Uterus (tissue), 4 donors: ENCODE measurements at places on chromosomes 2 and 18.
A peak's percentile ranks its signal among the peaks of the same experiment; 100 is the strongest.

DNA sequence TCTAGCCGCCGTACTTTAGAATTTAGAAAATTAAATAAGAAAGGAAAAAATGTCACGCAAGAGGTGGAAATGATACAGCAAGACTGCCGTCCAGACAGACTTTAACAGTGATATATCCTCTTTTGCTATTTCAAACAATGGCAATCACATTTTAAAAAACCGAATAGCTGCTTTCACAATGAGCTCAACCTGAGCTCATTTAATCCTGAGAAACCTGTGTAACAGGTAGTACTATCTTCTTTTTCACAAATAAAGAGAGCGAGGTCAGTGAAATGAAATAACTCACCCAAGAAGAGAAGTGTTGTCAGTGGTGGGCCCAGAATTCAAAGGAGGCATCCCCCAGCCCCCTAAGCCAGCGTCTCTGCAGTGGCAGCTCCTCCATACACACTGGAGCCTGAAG, 60.7 kb upstream of the DAPL1 start:
- H3K27ac ChIP-seq, result no peak overlapping the region
- H3K4me3 ChIP-seq, result no peak overlapping the region
- no peaks in the 10 kb centered on the region for H3K36me3 ChIP-seq
- H3K4me1 ChIP-seq, result no peaks in the 10 kb centered on the region

DNA sequence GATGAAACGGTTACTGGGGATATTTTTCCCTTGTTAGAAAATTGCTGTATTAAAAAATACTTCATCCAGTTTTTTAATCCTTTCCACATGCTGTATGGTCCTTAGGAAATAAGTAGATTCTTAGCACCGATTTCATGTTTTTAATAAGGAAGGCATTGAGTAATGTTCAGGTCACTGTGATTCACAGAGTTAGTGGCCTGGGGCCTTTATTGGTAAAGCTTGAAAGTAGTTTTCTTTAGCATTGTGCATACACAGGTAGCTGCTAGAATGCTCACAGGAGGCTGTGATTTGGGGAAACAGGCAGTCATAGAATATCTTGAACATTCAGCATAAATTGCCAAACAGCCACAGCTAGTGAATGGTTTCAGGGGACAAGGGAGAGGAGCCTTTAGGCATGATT, 79.8 kb downstream of the XRCC5 start:
- no peak overlapping the region for H3K4me3 ChIP-seq
- no peaks in the 10 kb centered on the region for H3K27me3 ChIP-seq
- H3K36me3 ChIP-seq, result no peaks in the 10 kb centered on the region
- DNase-seq, result no peak
- no peak overlapping the region for H3K27ac ChIP-seq
- no peaks in the 10 kb centered on the region for H3K4me1 ChIP-seq

- no peak for DNase-seq
- no peaks in the 10 kb centered on the region for H3K36me3 ChIP-seq
- no peak overlapping the region for H3K27ac ChIP-seq
- no peaks in the 10 kb centered on the region for H3K4me1 ChIP-seq
Observed at GRCh38 chr18:70331456-70332097, 42.7 kb downstream of the SOCS6 start.

DNA sequence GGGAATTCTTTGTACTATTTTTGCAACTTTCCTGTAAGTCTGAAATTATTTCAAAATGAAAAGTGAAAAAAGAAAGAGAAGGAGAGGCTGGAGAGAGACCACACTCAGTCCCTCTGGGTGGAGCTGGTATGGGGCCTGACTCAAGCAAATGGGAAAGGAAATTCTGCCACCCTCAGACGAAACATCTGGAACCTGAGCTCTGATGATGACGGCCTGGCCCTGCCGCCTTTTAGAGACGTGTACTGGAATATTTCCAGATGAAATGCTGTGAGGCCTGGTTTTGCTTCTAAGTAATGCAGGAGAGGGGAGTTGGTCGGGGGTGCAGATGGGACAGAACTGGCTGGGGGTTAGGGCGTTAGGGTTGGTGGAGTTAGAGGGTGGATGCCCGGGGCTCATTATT, 57.4 kb upstream of the GLI2 start:
- H3K4me3 ChIP-seq, result no peak overlapping the region
- no peak overlapping the region for H3K27ac ChIP-seq
- H3K36me3 ChIP-seq, result no peaks in the 10 kb centered on the region
- no peaks in the 10 kb centered on the region for H3K4me1 ChIP-seq
- no peak for DNase-seq

DNA sequence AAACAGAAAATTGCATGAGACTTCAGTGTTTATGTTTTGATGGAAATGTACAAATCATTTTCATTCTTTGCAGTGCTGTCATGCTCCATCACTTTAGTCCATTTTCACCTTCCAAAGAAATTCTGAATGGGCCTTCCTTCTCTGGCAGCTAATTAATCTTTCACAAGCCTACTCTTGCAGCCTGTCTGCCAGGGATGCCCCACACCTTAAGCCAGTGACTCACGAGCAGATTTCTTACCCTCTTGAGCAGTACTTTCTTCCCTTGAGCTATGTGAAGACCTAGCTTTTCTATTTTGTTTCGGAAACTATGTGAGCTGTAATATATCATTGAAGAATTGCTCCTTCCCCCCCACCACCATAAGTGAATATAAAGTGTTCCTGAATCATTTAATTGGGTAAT, 404.3 kb upstream of the VWC2L start:
- no peak for DNase-seq
- no peaks in the 10 kb centered on the region for H3K4me1 ChIP-seq
- no peaks in the 10 kb centered on the region for H3K27me3 ChIP-seq

DNA sequence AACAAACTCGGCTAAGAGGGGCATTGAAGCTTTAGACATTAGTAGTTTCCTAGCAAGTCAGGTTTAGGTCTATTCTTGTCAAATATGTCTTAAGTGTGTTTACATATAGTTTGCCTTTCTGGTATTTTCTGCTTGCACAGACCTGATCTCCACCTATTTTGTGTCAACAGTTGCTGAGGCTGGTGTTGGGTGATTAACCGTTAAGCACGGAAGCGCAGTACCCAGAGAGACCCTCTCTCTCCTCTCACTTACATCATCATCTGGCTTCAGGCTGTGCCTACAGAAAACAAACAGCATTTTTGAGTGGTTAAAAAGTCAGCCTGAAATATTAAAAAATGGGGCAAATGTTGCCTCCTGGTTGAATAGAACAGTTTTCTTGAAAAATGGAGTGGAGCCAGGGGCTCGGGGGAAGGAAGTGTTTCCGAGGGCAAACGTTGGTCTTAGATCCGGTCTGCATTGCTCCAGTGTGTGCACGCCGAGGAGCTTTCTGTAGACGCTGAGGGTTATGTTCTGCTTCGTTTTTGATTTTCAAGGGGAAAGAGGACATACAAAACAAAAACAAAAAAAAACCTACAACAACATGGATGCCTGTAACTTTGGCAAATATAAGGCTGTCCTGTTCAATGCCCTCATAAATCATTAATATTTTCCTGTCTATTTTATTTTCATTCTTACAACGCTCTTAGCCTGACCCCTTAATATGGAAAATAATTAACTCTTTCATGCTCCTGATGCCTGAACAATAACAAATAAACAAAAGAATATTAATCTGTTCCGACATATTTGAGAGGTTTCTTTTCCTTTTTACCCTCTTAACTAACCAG, 120.8 kb downstream of the MEIS1 start:
- H3K27ac ChIP-seq, result peak overlapping the region; percentile 55
- no peak for DNase-seq
- H3K27me3 ChIP-seq, result no peaks in the 10 kb centered on the region
- no peaks in the 10 kb centered on the region for H3K36me3 ChIP-seq
- peaks cover 7% of the 10 kb centered on the region for H3K4me1 ChIP-seq

DNA sequence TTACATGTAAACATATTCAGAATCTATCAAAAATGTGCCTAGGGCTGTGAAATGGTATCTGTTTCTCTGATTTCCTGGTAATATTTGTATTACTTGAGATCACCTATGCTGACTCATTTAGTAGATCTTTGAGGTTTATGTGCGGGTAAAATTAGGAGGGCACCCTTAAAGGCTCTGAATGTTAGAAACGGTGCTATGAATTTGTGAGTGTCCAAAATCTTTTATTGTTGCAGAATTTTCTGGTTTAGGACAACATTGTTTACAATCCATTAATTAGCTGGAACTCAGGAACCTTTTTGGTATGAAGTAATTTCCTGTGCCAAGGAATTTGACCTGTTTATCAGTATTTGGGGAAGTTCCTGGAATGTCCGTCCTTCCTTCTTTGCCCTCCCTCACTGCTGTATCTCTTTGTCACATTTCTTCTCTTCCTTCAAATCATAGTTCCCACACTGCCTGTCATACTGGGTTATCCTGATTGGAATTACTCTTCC, 130.5 kb downstream of the TANC1 start:
- no peaks in the 10 kb centered on the region for H3K27me3 ChIP-seq
- H3K4me1 ChIP-seq, result no peaks in the 10 kb centered on the region
- H3K27ac ChIP-seq, result peak overlapping the region; percentile 75
- no peaks in the 10 kb centered on the region for H3K36me3 ChIP-seq
- no peak overlapping the region for H3K4me3 ChIP-seq
